ENCODE measurements at places on chromosomes 5 and 9. TPM values are rescaled to one million over a fixed set of nuclear protein-coding genes. Genes with fewer than 3 reads are reported as not detected.

GRCh38 chr5:166281433-166281832 is 2010.0 kb upstream of the WWC1 start:
- DNase-seq: no peak

Gene ZBED3
- total RNA-seq: 2.8 TPM

Gene N4BP3
- total RNA-seq: 2.1 TPM

- no peak for DNase-seq
These were observed 130.9 kb downstream of the COX7C start for GRCh38 chr5:86748538-86749105.

Measured in naive thymus-derived CD4-positive, alpha-beta T cell (primary cell).